ENCODE measurements at places on chromosomes 12 and 14.

DNA sequence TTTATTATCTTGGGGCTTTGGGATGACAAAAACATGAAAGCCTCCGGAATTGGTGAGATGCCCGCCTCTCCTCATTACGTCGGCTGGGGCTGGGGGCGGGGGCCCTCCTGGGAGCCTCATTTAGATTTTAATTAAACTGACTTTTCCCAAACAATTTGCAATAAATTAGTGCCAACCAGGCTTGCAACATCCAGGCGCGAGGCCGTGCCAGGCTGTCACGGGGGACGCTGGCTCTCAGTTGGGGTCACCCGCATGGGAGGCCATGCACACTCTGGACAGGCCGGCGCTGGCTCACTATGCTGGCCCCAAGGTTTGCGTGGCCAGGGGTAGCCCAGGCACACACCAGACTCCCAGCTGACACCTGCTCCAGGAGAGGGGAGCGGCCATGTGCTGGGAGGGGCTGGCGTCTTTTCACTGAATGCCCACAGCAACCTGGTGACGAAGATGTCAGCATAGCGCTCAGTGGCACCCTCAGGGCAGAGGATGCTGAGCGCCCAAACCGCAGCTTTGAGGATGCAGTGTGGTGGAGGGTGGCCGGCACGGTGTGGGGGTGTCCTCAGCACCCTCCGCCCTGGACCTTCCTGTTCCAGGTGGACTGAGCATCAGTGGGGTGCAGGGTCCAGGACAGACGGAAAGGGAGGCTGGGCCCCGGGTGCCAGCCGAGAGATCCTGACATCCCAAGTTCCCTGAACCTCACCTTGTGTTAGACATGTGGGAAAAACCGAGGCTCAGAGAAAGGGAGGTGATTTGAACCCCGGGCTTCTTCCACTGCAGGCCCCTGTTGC is 190.8 kb upstream of the C14orf180 start:
- DNase-seq = no peak

DNA sequence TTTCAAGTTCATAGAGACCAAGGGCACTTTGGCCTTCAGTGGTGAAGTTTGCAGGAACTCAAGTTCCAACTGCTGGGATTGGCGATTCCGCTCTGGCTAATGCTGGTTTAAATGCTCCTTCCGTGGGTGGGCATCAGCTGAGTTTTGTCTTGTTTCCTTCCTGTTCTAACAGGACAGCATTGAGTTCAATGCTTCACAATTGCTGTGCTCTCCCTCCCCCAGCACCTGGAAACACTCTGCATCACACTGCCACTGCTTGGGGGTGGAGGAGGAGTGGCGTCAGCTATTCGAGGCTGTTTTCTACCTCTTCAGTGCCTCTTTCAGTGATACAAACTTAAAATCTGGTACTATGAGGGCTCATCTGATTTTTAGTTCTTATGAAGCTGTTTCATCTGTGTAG is 634.9 kb downstream of the FSCB start:
- no peak for DNase-seq

DNA sequence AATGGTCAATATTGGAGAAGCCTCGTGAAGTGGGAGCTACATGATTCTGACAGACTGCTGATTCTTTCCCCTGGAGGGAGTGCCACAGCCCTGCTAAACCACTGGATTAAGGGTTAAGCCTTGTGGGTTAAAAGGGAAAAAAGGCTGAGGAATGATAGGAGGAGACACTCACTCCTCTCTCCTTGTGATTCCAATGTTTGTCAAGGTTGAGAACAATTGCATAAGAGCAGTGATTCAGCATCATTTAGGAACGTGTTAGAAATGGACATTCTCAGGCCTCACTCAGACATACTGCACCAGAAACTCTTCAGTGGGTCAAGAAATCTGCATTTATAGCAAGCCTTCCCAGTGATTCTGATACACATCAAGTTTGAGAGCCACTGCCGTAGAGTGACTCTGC is 87.8 kb upstream of the GZMB start:
- no peak for DNase-seq

DNA sequence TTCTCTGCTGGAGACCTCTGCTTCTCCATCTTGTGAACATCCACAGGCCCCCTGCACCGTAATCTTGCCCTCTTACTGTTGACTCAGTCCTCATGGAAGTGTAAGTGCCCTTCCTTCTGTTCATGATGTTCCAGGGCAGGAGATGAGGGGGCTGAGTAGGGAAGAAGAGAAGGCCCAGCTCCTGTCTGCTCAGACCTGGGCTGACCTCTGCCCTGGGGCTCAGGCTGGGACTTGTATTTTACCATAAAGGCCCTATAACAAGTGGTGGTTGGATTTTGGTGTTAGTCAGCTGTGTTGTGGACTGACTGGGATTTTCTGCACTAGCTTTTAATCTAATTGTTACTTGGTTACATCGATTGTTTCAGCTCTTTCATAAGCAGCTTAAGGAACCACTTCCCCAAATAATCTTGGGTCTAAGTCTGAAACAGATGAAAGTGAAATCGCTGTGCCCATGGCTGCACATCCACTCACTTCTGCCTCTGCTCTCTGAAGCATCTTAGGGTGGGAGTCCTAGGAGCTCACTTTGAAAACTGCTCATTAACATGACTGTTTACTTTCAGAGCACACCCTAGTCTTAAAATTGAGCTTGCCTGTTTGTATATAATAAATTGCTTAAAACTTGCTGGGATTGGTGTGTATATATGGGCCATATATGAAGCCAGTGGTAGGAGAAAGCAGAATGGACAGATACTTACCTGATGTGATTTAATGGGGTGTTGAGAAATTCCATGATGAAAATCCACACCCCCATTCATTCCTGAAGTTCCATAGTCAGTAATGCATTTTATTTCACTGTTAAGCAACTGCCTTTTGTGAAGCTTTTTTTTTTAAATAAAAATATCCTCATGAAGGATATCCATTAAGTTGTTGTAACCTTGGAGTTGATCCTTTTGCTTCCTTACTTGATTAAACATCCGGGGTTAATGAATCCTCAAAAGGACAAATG is 17.7 kb downstream of the C12orf71 start:
- no peak for DNase-seq

- no peak for DNase-seq
These were observed 200.5 kb downstream of the STXBP6 start for GRCh38 chr14:24849471-24849870.

- DNase-seq = peak; percentile 53
These were observed 10.6 kb upstream of the MAP4K5 start for GRCh38 chr14:50542941-50543418.

GRCh38 chr14:24948261-24948847 is 101.6 kb downstream of the STXBP6 start:
- DNase-seq = no peak

DNA sequence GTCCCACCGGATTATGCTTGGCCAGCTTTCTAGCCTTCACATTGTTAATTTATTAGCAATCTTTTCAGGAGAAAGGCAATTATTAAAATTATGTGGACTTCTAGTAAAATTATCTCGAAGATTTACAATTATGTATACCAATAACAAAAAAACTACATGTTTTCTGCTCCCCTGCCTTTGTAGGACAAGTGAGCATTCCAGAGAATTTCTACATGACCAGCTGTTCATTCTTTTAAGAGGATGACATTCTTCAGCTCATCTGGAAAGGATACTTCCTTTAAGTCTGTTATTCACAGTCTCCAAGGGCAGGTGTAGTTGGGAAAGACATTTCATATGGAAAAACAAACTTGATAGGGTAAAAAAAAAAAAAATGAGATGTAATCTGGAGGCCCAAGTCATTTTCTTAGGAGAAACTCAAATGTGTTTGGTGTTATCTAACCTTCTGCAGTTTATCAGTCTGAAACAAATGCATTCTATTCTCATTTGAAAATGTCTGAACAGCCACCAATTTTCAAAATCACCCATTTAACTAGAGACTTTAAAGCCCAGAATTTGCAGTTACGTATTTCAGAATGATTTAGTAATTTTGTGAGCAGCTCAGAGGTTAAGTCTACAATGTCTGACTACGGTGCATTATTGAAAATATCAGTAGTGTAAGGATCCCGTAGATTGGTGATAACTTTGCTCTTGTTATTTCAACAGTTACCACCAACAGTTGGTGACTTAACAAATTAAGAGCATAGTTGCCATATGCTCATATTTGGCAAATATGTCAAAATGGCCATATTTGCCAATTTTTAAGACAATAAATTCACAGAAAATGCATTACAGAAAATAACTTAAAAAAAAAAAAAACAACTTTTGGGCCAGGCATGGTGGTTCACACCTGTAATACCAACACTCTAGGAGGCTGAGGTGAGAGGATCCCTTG is 1.8 kb upstream of the PHLDA1 start:
- no peak for DNase-seq

DNA sequence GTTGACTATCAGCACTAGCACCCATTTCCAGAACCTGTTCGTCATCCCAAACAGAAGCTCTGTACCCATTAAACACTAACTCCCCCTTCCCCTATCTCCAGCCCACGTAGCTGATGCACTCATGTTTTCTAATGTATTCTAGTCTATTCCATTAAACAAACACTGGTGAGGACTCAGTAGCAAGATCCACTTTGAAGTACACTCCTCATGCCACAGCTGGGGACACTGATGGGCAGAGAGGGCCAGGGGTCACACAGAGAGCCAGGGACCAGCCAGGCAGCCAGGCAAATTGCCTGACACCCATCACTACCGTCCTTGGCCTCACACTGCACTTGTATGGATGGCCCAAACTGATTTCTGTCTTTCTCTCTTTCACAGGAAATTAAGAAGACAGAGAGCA is 269.9 kb upstream of the DIO3 start:
- no peak for DNase-seq

- peak; percentile 76 for DNase-seq
These were observed 123.0 kb upstream of the PZP start for GRCh38 chr12:9331218-9331626.

- no peak for DNase-seq
These were observed 31.6 kb downstream of the PPP1R36 start for GRCh38 chr14:64581363-64581762.

GRCh38 chr14:77124345-77125280 is 17.0 kb downstream of the ZDHHC22 start:
- peak; percentile 74 for DNase-seq

DNA sequence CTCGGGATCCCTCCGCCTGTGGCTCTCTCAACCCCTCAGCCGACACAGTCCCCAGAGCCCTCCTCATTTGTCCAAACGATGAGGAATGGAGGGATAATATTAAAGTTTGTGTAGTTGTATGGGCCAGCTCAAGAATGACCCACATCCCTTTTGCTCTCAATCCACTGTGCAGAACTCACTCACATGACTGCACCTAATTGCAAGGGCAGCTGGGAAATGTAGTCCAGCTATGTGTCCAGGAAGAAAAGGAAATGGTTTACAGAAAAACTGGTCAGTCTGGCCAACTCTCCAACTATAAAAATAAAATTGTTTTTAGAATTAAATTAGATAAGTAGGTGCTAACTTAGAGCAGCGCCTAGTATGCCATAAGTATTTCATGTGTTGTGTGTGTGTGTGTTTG is 66.6 kb downstream of the GALNT8 start:
- no peak for DNase-seq

GRCh38 chr14:103104654-103105452 is 10.3 kb downstream of the EXOC3L4 start:
- peak; percentile 76 for DNase-seq

GRCh38 chr14:100381395-100382105 is 58.4 kb downstream of the SLC25A47 start:
- DNase-seq = no peak

- no peak for DNase-seq
These were observed 13.9 kb upstream of the CCDC60 start for GRCh38 chr12:119320678-119321077.

DNA sequence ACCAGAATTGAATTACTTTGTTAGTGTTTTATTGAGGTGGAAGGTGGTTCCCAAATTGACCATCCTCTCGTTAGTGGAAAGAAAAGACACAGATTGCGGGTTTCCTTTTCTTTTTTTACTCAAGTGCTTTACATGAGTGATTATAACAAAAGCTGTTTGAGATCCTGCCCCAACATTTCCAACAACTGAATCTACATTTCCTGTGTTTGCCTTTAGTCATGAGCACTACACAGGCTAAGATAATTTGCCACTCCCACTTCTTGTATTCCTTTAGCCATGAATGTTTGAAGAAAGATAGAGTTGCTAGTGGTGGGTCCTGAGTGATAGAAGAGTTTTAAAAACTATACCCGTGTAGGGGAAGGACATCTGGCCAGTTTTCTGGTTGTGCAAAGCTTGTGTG is 16.0 kb downstream of the RERGL start:
- DNase-seq = no peak

DNA sequence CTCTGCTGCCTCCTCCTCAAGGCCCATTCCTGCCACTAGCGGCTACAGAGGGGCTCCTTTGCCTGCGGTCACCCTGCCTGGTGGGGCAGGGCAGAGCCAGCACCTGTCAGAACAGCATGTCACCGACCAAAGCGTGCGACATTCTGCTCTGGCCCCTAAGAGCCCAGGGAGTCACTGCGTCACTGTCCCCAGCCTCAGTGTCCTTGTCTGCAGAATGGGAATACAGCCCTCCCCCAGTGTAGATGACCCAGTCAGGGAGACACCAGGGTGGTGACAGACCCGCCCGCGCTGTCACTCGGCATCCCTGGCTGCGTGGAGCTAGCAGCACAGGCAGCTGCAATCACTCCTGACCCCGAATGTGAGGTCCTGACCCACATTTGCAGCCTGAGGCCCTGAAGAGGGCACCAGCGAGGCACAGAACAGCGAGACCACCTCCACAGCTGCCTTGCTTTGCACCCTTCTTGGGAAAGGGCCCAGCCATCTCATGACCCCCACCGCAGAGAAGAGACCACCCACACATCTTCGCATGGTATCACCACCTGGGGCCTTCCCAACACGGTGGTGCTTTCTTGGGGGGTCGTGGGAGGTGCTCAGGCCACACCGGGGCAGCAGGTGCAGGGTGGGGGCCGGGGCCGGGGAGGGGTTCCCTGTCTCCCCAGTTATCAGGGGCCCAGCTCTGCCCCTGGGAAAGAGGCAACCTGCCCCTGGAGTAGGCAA is 2.5 kb downstream of the AHNAK2 start:
- DNase-seq = peak; percentile 26

DNA sequence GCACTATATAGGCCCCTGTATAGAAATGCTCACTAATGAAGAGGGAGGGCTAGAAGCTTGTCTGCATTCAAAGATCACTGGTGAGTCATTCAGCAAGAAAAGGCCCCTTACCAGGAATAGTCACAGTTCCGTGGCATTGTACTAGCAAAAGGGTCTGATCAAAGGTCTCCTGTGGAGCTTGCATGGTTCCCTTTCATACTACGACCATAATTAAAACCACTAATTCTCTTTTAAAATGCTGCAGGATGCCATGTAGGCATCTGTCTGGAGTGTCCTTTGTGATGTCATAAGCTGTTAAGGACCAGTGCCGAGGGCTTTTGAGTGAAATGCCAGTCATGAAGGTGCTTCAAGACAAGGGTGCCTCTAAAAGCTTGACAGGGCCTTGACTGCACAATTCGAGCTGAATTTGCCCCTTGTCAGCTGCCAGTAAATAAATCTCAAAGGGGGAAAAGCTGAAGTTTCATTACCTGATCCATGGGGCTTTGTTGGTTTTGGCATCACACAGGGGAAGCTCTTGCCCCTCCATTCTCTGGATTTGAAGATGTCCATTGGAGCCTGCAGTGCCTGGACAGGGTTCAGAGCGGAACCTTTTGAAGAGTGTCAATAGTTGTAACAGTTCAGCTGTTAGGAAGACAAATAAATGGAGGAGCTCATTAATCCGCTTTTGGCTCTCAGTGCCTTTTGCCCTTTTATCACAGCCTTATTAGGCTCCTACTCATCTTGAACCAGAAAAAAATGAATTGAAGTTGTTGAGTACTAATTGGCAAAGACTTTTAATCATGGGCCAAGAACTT is 69.1 kb downstream of the TMEM260 start:
- DNase-seq = no peak
